Tibial nerve (tissue), 4 donors: ENCODE measurements at places on chromosomes 16 and 17.

DNA sequence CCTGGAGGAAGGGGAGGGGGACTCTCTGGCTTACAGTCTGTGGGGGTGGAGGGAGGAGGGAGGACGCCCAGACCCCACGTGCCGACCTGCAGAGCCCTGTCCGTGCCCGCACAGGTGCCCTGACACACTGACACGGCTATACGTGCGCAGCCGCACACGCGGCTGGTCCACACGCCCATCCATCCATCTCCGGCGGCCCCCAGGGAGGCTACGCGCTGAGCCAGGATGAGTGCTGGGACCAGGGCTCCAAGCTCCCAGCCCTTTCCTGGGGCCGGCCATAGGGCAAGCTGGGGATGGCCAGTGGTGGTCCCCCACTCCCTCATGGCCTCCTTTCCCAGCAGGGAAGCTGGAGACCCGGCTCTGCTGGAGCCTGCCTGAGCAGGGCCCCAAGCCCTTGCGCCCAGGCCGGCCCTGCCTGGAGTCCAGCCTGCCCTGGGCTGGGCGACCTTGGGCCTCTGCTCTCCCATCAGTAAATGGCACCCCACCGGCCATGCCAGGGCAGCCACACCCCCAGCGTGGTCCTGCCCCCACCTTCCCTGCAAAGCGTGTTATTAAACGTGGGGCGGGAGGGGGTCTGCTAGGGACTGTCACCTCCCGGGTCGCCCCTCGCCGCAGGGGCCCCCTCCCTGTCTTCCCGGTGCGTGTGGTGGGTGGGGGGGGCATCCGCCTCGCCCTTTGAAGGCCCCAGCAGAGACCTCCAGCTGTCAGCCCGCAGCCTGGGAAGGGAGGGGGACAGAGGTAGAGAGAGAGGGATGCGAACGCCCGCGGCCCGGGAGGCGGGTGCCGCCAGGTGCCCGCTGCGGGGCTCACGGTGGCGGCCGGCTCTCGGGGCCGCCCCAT, 863 bp downstream of the CASKIN1 start:
- no peak for DNase-seq

- no peak for DNase-seq
These were observed 81.0 kb upstream of the TOB1 start for GRCh38 chr17:50946891-50947781.

DNA sequence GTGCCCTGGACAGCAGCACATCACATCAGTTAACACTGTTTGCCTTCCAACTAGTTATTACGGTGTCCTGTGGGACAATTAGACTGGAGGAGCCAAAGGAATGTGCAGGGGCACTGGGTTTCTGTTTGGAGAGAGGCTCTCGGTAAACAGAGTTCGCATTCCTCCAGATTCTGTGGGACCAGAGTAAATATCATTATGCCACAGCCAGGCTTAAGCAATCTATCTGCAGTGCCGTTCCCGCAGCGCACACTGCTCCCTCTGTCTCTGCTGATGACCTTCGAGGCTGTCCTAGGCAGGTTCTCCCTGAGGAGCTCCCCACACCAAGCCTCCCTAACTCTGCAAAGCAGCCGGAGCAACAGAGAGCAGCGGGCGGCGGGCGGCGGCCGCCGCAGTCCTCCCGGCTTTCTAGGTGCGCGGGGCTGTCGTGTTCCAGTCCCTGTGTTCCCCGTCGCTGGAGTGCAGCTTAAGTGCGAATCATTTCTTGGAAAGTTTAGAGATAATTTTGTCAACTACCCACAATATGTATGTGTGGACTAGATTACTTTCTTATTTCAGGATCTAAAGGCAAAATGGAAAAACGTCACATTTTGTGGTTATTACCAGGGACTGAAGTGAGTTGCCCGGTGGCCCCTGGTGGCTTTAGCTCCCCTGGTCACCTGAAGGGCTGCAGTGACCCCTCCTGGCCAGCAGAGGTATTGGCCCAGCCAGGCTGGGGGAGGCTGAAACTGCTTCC, 43.3 kb downstream of the PGS1 start:
- DNase-seq: peak; percentile 50

DNA sequence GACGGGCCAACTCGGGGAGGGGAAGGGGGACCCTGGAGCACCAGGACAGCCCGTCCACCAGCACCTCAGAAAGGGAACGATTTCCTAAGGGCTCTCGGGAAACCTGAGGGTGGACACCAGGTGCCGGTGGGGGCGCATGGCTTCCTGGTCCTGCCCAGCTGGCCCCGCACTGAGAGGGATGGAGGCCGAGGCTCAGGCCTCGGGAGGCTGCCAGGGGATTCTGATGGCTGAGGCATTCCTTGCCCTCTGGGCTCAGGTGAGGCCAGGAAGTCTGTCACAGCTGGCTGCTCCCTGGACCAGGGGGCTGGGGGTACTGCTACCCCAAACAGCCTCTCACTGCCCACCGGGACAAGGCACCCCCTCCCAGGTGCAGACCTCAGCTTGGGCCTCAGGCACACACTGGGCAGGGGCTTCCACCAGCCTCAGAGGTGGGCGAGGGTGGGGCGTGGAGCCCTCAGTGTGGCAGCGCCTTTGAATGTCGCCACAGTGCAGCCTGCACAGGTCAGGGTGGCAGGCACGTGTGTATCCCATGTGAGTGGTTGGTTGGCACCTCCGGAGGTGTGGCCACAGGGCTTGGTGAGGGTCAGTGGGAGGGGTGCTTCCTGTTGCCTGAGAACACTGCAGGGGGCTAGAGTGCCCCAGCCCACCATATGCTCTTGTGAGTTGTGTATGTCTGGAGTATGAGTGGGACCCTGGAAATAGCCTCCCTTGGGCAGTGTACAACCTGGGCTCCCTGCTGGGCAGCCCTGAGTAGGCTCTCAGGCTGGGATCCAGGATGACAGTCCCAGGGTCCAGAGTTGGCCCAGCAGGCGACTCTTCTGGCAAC, 3.9 kb upstream of the FSCN2 start:
- DNase-seq: no peak

DNA sequence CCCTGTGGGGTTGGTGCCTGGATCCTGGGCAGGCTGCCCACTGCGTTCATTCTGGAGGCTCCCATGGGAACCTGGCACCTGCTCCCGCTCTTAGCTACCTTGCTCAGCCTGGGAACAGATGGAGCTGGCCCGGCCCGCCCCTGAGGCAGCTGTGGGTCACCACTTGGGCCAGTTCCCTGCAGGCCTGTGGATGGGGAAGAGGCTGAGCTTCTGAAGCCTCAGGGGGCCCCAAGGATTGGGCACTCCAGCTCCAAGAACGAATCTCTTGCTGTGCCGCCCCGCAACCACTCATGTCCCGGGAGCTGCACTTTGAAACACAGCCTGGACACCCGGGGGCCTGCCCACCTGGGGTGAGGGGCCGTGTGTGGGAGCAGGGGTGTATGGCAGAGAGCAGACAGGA, 37.7 kb downstream of the BAHCC1 start:
- no peak for DNase-seq

GRCh38 chr16:79998143-79998542, 397.6 kb upstream of the MAF start:
- DNase-seq: no peak

GRCh38 chr16:83269541-83269940, 538.2 kb upstream of the HSBP1 start:
- no peak for DNase-seq

GRCh38 chr16:66358231-66358630, 8.3 kb upstream of the CDH5 start:
- DNase-seq: no peak

- DNase-seq: no peak
These were observed 82.0 kb downstream of the MRM1 start for GRCh38 chr17:36683387-36683786.

- no peak for DNase-seq
These were observed 180.8 kb downstream of the RBFOX1 start for GRCh38 chr16:7513429-7513828.

GRCh38 chr16:81655469-81656162, 123.5 kb upstream of the PLCG2 start:
- DNase-seq: no peak

DNA sequence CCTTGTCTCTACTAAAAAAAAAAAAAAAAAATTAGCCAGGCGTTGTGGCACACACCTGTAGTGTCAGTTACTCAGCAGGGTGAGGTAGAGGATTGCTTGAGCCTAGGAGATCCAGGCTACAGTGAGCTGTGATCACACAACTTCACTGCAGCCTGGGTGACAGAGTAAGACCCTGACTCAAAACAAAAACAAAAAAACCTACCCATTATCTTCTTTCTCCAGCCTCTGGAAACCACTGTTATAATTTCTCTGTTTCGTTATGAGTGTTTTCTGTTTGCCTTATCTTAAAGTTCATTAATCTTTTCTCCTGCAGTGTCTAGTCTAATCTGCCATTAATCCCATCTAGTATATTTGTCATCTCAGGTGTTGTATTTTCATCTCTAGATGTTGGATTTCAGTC, 18.6 kb upstream of the CLTC start:
- DNase-seq: no peak

DNA sequence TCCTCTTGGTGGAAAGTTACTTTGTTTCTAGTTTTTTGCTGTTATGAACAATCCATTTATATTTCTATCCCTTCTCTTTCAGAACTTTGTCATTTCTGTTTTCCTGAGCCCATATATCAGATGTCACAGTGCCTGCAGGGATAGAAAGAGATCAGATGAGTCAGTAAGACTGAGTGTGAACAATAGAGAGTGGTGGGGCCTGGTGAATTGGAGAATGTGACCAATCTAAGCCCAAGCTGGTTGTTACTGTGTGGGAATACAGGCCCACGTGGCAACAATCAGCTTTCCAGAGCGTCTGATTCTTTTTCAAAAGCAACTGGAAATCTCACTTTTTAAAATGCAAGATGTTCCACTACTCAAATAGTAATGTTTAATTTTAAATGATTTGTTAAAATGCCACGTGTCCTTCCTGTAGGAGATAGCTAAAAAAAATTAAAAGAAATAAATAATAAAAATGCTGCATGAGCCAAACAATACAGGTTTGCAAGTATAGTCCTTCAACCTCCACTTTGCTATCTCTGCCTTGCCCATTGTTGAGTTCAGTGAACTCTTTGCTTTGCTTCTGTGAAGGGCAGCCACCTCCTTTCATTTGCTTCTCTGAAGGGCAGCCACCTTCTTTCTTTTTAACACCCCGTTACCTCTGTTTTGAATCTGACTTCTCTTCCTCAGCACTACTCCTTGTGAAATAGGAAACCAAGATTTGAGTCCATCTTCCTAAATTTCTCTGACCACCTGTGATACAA, 9.6 kb downstream of the DCTN5 start:
- no peak for DNase-seq

DNA sequence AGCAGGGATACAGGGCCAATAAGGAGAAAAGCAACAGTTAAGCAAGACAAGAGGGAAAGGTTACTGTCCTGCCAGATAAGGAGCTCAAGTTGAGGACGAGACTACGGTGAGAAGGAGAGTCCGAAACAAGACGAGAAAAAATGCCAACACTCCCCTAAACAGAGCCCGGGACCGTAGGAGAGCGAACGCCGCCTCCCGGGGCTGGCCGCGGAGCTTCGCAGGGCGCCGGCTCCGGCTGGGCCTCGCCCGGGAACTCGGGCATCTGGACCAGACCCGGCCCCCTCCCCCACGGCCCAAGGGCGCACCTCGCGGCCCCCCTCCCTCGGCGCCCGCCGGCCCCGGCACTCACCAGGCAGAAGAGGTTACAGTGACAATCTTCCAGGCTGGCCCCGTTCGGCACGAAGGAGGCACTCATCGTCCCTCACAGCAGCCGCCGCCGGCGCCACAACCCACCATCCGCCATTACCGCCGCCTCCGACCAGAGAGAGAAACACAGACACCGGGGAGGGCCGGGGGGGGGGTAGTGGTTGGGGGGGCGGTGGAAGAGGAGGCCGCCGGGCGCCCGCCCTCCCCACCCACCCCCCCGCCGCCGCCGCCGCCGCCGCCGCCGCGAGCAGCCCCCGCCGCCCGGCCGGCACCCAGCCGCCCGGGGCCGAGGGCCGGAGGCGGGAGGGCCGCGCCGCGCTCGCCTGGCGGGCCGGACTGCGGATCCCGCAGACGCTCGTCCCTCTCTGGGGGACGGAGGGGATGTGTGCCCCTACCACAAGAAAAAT, at the start of gene MED13:
MED13 (minus strand) TSS at position 488 of the 773 bp plus-strand sequence; CDS start at position 415, 73 bp downstream.
- DNase-seq: peak; percentile 37

DNA sequence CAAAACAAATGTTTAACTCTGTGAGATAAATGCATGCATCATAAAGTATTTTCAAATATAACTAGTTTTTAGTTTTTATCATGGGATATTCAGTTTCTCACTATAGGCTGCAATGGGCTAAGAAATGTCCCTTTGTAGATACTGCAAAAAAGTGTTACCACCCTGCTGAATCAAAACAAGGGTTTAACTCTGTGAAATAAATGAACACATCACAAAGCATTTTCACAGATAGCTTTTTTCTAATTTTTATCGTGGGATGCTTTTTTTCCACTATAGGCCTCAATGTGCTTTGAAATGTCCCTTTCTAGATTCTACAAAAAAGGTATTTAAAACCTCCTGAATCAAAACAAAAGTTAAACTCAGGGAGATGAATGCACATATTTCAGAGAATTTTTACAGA, 541.1 kb downstream of the KCNJ18 start:
- DNase-seq: no peak

DNA sequence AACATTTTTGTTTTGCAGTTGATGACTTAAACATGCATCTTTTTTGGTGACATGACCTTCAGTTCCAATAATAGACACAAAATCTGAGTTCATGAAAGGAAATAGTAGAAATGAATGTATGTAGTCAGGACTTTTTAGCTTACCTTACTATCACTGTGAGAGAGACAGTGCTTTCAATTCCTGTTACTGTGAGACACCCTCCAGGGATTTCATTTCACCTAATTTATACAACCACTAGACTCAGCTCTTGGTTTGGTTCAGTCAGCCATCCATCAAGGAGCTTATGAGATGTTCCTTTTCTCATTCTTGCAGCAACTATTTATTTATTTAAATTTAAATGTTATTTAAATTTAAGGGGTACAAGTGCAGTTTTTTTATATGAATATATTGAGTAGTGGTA, 77.9 kb downstream of the MAP2K4 start:
- DNase-seq: no peak

- DNase-seq: peak; percentile 77
These were observed at the start of gene TPPP3 for GRCh38 chr16:67393111-67393787. Gene TPPP3 (minus strand): TSS chr16:67393498. CDS start chr16:67391111, 2,387 bp downstream.

DNA sequence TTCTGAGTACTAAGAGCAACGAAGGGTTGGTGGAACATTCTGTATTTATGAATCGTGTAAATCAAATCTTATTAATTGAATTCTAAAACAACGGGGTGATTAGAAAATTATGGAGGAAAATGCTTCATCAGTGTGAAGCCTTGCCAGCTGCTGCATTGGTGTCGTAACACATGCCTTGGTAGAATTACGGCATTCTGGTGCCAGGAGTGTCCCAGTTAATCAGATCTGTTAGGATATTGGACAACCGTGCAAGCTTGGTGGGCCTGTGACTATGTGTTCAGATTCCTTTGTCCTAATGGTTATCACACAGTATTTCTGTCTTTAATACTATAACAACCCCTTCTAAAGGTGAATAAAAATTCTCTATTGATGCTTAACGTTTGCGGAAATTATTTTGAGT, 44.2 kb upstream of the TANC2 start:
- no peak for DNase-seq

- no peak for DNase-seq
These were observed 169.4 kb downstream of the ENGASE start for GRCh38 chr17:79243996-79244395.
